Panc1 (cell line): ENCODE measurements at places on chromosomes 4 and X.

DNA sequence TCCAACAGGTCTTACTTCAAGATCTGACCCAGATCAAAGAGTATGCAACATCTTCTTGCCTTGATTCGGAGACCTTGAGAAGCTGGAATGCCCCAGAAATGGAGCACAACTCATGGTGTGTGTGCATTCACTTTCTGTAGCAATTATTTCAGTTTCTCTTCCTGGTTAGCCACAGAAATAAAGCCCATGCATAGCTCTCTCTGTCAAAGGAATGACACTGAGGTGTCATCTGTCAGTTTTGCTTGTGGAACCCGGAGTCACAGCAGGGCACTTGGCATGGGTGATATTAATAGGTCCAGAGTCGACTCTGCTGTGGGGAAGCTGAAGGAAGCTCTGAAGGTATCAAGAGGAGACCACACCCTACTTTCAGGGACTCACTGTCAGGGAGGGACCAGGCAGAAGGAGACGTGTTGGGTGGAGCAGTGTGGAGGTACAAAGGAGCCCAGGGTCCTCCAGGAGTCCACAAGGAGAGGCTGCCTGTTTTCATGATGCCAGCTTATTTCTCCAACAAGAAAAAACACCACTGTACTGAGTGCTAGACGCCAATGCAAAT is 10.7 kb downstream of the CLNK start:
- no peak for DNase-seq

DNA sequence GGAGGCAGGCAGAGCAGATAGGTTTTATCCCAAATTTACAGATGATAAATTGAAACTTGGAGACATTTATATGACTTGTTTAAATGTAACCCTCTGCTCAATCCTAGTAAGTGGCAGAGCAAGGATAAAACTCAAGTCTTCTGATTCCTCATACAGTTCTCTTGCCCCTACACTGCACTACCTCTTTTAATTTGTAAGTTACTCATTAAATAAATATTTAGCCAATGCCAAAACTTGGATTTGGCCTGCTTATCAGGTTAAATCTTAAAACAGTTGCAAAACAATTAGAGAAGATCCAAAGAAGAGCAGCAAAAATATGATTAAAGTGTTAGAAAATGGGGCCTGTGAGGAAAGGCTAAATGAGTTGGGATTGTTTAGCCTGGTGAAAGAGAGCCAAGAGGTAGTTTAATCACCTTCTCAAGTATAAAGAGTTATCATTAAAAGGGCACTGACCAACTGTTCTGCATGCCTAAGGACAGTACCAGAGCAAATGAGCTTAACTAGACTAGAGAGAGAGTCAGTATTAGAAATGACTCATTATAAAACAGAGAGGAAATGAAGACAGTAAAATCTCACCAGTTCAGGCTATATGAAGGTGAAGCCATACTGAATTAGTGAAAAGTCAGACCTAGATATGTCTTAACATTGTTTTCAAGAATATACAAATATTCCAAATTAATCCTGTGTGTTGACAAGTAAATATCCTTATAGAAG is 146.3 kb downstream of the GRIA3 start:
- DNase-seq, result no peak

DNA sequence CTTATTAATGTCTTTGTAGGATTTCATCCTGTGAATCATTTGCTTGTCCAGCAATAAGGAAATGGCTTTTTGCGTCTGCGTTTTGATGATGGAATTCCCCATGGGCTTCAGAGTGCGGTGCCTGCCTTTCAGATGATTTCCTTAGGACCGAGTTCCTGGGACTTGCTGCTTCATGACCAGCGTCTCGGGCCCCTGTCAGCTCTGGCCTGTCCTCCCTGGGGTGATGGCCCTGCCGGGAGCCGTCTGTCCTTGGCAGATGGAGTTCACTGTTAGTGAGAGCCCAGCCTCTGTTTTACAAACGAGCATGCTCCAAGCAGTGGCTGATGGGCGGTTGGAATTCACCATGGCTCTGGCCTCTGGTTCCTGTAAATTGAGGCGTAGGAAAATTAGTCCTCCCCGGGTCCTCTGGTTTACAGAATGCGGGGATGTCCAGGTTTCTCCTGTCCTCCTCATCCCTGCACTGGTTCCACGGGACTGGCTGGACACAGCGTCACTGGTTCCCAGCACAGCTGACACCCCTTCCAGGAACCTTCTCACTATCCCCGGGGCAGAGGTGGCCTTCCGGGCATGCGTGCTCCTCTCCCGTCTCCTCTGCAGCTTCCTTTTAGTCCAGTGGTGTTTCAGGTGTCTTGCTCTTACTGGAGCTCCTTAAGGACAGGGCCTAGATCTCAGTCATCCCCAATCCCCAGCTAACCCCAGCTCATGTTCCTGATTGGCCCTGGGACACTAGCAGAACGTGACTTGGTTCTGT is 34.9 kb downstream of the TBC1D14 start:
- no peak for DNase-seq

GRCh38 chrX:24775891-24776290 is 82.2 kb downstream of the POLA1 start:
- no peak for DNase-seq

DNA sequence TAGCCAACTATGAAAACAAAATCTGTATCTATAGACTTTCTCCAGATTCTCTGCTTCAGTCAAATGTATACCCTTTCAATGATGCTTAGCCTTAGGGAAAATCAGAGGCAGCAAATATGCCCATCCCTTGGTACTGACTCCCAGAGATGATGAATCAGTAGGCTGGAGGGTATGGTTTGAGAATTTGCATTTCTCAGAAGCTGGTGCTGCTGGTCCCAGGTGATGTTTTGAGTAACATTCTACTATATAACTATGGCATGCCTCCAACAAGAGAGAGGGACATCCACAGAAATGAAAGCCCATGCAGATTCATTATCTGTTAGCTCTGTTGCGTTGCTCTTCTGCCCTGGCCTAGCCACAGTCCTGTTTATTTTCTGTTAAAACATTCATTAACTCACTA is 13.6 kb downstream of the TNIP3 start:
- DNase-seq, result no peak
